ENCODE measurements at places on chromosomes 11 and 22.

DNA sequence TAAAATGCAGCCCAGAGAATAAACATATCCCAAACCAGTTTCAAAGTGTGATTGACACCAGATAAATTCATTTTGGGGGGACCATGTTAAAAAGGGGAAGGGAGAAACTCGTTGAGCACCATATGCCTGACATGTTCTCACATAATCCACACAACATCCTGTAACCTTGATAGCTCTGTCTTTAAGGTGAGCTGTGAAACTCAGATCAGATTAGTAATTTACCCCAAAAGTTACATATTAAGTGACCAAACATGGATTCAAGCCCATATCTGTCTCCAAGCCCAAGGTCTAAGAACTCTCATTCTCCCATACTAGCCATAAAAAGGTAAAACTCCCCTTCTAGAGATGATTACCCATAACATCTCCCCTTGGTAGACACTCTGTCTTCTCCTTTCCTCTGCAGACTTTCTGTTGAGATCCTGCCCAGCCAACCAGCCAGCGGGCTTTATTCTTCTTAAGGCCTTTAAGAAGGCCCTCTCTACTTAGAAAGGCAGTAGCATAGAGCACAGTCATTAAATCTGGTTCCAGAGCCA lies 150.7 kb downstream of the CCDC34 start:
- no peak for DNase-seq

- DNase-seq, result no peak
Observed at GRCh38 chr22:37462983-37463382, 23.2 kb downstream of the MFNG start.

DNA sequence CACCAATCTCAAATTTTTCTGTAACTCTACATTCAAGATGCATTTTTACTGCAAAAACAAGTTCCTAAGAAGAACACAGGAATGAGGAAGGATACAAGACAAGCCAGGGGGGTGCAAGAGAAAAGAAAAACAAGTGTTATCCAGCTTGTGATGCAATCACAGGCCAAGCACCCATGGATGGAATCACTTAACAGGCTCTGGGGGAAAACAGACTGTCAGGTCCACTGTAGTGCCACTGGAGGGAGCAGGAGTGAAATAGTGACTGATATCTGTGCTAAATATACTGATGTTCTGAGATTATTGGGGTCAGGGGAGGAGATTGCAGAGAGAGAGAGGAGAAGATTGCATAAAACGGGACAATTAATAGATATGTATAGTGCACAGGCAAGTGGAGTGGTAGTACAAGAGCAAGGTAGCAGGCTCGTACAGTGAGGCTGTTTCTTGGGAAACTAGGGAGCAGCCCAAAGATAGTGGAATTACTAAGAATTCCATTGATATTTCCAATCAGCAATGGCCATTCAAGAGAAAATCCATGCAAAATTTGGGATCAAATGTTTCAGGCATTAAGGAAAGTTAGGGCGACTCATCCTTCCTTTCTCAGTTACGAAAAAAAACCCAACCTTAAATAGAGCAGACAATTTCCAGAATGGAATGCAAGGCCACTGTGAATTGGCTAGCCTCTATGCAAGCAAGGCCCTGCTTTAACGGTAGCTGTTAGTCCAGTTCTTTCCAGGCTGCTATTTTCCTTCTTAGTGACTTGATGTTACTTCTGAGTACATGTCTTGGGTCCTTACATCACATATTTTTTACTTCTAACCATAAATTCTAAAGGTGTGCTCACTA lies 52.2 kb upstream of the CEP126 start:
- DNase-seq, result no peak

DNA sequence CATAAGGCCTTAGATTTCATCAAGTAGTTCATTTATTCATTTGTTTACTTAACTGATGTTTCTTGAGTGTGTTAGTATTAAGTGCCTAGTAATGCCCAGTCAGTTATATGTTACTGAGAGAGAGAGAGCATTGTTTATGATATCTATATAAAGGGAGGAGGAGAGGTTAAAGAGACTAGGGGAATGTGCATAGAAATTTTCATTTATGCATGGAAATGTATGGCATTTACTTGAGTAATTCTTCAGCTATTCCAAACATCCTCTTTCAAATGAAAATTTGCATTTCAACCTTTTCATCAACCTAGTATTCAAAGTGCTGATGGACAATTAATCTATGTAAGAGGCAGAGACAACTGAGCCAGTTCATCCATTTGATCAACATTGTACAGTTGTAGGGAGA lies 199.7 kb downstream of the NELL1 start:
- DNase-seq, result no peak

- DNase-seq, result no peak
Observed at GRCh38 chr22:48528221-48528915, 1299.3 kb downstream of the BRD1 start.

- DNase-seq, result no peak
Observed at GRCh38 chr11:45182902-45183301, 36.5 kb downstream of the PRDM11 start.

DNA sequence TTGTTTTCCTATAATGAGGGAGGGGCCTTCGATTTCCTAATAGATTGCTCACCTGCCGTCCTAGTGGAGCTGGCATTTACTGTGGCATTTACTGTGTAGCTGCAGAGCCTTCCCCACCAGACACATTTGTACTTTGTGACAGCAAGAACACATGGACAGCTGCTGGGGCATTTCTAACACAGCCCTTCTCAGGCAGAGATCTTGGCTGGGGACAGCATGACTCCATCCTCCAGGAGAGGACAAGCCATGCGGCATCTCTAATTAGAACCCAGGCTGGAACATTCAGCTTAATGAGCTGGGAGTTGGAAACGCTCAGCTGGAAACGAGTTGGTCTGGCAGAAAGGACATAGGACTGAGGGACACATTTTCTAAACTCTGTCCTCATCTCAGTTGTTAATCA lies 887.5 kb downstream of the NTM start:
- no peak for DNase-seq

DNA sequence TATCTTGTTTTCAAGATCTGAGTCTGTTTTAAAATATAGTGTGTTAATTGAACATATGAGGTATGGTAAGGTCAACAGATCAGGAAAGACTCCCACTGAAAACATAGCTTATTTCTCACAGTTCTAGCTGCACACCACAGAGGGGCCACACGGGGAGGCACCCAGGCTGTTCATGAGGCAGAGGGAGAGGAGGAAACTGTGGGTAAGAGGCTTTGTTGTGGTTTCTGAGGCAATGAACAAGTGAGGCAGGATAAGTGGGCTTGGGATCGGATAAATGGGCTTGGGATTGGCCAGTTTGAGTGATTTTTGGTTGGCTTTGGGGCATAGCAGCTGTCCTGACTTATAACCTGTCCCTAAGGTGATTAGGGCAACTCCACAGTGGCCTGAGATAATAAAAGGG lies 242.1 kb downstream of the LUZP2 start:
- no peak for DNase-seq

DNA sequence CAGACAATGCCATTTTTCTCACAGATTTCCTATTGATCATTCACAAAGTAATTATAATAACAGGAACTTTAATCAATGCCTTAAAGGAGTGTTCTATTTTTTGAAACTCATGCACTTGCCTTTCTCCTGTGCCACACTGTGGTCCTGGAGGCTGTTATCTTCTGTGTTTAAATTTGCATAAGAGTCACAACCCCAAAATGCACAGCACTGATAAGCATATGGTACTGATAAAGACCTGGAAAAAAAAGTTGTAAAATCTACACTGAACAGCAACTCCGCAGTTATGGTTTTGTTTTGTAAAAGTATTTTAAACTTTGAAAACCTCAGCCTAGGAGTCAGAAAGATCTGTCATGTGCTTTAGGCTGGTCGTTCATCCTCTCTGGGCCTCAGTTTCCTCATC lies 9.1 kb upstream of the CCDC34 start:
- no peak for DNase-seq

DNA sequence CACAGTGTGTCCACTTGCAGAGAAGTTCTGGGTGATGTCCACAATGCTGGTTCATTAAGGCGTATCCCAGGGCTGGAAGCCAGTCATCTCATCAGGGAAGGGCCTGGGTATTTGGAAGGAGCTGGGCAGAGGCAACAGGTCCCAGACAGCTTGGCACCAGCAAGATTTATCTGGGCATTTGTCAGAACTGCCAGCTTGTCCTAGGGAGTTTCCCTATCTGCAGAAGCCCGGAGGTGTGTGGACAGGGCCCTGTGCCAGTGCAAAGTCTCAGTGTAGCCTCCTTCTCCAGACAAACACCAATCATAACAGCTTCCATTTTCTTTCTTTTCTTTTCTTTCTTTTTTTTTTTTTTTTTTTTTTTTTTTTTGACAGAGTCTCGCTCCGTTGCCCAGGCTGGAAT lies 125.3 kb upstream of the TIMP3 start:
- no peak for DNase-seq

DNA sequence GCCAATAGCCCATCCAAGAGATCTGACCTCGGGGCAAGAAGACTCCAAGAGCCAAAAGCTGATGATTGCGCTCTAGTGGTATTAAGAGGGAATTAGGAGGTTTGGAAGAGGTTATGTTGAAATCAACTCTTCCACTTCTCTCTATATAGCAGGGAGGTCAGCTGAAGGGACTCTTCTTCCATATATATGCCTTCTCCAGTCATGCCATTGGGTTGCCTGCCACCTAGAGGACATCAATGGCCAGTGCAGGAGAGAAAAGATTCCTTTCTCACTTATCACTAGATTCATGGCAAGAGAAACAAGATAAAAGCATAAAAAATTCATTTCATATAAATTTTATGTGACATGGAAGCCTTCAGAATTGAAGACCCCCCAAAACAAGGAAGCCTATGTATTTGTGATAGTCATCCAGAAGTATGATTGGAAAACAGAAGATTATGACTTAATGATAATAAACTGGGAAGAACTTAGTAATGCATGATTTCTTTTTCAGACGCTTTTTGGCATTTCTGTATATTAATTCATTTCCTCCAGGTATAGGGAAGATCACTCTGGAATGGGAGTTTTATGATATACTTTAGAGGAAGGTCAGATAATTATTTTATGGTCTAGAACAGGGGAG lies 435.1 kb upstream of the DDI1 start:
- DNase-seq, result no peak

Data from stimulated activated CD8-positive, alpha-beta memory T cell treated with anti-CD3 and anti-CD28 coated beads, Interleukin-12 subunit alpha, Interleukin-12 subunit beta, amount 100 ng/mL, for 1 hour (primary cell).